ENCODE measurements at places on chromosomes 13 and 19.

GRCh38 chr13:46404733-46405100 is 17.7 kb upstream of the RUBCNL start:
- H3K27ac ChIP-seq, result peak overlapping the region; percentile 74
- peaks cover 21% of the 10 kb centered on the region for H3K4me1 ChIP-seq
- no peak for DNase-seq

GRCh38 chr19:15169541-15170285 is 31.1 kb downstream of the NOTCH3 start:
- no peaks in the 10 kb centered on the region for H3K27me3 ChIP-seq
- no peak overlapping the region for H3K27ac ChIP-seq
- no peak overlapping the region for H3K4me3 ChIP-seq

- H3K4me3 ChIP-seq, result no peak overlapping the region
- H3K4me1 ChIP-seq, result no peaks in the 10 kb centered on the region
- H3K36me3 ChIP-seq, result no peaks in the 10 kb centered on the region
These were observed 45.1 kb downstream of the DCLK1 start for GRCh38 chr13:36086117-36086516.

DNA sequence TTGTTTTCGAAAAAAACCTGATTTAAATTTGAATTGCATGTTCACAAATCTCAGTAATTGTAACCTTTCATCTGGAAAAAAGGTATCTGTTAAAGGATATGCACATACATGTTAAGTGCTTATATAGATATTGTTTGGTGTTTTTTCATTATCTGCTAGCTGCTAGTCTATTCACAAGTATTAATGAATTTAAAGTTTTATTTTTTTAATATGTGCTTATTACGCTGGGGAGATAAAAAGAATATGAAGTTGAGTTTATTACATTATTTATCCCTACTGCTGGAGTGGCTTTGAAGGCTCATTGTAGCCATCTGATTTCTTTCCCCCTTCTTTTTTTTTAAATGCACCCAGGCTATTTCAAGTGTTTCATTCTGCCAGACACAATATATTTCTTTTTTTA is 3.9 kb upstream of the MAB21L1 start:
- peaks cover 13% of the 10 kb centered on the region for H3K4me1 ChIP-seq
- no peak overlapping the region for H3K27ac ChIP-seq
- no peaks in the 10 kb centered on the region for H3K27me3 ChIP-seq
- no peak for DNase-seq
- H3K36me3 ChIP-seq, result no peaks in the 10 kb centered on the region
- no peak overlapping the region for H3K4me3 ChIP-seq

GRCh38 chr19:3576696-3577443 is 4.1 kb downstream of the HMG20B start:
- no peaks in the 10 kb centered on the region for H3K27me3 ChIP-seq
- H3K4me3 ChIP-seq, result no peak overlapping the region
- peaks cover 15% of the 10 kb centered on the region for H3K4me1 ChIP-seq
- H3K36me3 ChIP-seq, result peaks cover 27% of the 10 kb centered on the region
- H3K27ac ChIP-seq, result no peak overlapping the region

DNA sequence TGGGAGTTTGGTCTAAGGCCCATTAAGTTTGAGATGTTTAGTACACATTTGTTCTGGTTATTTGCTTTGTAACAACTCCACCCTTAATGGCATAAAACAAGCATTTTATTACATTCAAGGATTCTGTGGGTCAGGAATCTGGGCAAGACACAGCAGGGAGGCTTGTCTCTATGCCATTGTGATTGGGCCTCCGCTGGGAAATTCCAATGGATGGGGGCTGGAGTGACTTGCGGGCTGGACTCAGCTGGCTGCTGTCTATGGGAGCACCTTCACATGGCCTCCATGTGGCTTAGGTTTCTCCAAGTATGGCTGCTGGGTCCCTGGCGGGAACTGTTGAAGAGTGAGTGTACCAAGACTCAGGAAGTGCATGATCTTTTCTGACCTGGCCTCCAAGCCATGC is 159.0 kb downstream of the PAN3 start:
- peaks cover 32% of the 10 kb centered on the region for H3K36me3 ChIP-seq
- peaks cover 5% of the 10 kb centered on the region for H3K4me1 ChIP-seq
- no peak for DNase-seq
- no peak overlapping the region for H3K27ac ChIP-seq
- no peaks in the 10 kb centered on the region for H3K27me3 ChIP-seq

- no peak overlapping the region for H3K4me3 ChIP-seq
- H3K27me3 ChIP-seq, result no peaks in the 10 kb centered on the region
- no peak overlapping the region for H3K27ac ChIP-seq
- DNase-seq, result no peak
- H3K36me3 ChIP-seq, result no peaks in the 10 kb centered on the region
- H3K4me1 ChIP-seq, result no peaks in the 10 kb centered on the region
These were observed 122.3 kb downstream of the PTPRS start for GRCh38 chr19:5218255-5218855.

DNA sequence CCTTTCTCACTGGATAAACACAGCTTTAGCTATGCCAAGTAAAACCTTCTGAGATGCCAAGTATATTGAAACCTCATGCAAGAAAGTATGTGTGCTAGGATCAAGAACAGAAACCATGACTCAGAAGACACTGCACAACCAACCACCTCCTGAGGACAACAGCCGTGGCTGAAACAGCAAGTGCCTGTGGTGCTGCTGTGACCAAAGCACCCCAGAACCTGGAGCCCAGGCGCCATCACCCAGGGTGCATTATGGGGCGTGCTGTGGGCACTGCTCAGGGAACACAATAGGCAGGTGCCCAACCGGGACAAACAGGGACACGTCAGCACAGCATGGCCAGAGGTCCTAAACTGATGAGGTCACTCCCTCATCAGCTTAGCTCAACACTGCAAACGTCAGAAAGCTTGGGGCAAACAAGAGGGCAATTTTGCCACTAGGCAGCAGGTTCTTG is 101.3 kb upstream of the SLC15A1 start:
- H3K4me3 ChIP-seq, result no peak overlapping the region
- no peaks in the 10 kb centered on the region for H3K4me1 ChIP-seq
- H3K27ac ChIP-seq, result no peak overlapping the region
- H3K27me3 ChIP-seq, result no peaks in the 10 kb centered on the region
- DNase-seq, result no peak
- peaks cover 17% of the 10 kb centered on the region for H3K36me3 ChIP-seq

GRCh38 chr19:41926028-41926762 is 2.1 kb downstream of the ERFL start:
- no peak for DNase-seq
- H3K4me1 ChIP-seq, result peaks cover 32% of the 10 kb centered on the region
- no peak overlapping the region for H3K4me3 ChIP-seq
- H3K36me3 ChIP-seq, result peaks cover 5% of the 10 kb centered on the region

DNA sequence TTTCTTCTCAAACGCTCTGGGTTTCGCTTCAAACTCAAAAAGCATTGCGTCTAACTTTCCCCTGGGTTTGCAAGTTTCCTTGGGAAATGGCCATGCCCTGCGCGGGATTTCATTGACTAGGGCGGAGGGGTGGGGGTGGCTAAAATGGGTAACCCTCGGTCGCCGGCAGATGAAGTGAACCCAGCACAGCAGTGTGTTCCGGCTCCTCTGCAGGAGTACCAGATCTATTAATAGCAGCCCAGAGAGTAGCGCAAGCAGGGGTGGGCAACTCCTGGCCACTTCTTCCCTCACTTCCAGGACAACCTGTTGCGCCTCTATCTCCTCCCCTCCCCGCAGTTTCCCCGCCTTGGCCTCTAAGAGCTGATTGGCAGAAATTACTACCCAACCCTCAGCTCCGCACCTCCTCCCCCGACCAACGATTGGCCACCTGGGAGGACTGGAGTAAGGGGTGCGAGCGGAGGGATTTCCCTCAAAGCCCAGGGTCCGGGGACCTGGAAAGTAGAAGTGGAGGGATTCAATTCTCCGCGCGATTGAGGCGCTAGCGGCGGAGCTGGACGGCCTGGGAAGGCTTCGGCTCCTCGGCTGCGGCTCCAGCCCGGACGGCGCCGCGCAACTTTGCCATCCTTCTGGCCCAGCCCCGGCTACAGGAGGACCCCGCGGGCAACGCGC is at the start of gene FREM2:
FREM2 (plus strand) TSS at position 501 of the 669 bp plus-strand sequence. CDS start 268 bp downstream, outside the sequence.
- H3K27me3 ChIP-seq, result no peaks in the 10 kb centered on the region
- no peaks in the 10 kb centered on the region for H3K4me1 ChIP-seq
- H3K4me3 ChIP-seq, result no peak within 1 kb of the TSS
- no peaks in the 10 kb centered on the region for H3K36me3 ChIP-seq

DNA sequence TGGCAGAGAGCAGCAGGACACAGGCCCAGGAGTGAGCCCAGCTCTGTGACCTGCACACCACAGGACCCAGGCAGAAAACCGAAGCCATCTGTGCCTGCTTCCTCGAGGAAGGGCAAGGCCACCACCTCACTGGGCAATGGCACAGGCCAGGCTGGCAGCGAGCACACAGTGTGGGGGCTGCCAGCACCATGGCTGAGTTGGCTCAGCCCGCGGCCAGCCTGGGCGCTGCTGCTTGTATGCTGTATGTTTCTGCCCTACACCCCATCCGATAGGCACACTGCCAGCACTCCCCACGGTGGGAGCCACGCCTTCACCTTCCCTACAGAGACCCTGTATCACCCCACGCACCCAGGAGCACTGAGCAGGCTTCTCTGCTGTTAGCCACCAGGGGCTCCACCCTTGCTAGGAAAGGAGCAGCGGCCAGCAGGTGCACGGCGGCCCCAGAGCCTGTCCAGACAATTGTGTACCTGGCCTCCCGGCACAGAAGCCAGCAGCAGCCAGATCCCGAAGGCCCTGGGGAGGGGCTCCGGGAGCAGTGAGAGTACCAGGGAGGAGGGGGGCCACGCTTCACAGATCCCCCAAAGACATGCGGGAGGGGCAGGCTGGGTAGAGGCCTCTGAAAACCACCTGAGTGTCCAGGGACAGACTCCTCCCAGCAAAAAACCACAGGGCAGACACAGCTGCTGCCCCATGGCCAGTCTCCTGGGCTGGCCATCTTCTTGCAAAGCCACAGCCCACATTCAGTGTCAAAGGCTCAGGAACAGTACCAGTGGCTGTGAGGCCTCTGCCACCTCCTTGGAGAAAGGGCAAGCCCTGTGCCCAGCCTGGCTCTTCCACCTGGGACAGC is 56.1 kb downstream of the MLLT1 start:
- H3K27me3 ChIP-seq, result no peaks in the 10 kb centered on the region
- DNase-seq, result no peak
- H3K4me1 ChIP-seq, result no peaks in the 10 kb centered on the region
- H3K4me3 ChIP-seq, result no peak overlapping the region

DNA sequence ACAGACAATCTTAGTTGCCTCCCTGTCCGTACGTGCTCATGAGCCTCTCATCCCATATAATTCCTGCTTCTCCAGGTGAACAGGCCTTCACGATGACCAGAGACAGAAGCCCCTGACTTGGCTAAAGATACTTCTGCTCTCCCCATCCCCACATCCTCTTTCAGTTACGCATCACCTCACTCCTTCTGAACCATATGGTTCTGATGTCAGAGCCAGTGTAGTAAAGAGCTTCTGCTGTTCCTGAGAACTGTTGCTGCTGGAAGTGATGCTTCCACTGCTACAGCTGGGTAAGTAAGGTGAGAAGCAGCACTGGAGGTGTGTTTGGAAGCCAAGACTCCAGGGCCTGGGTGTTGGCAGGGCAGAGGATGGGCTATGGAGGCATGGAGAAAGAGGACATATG is 12.9 kb downstream of the SIGLECL1 start:
- H3K27me3 ChIP-seq, result peaks cover 11% of the 10 kb centered on the region
- no peaks in the 10 kb centered on the region for H3K36me3 ChIP-seq
- H3K4me1 ChIP-seq, result no peaks in the 10 kb centered on the region

DNA sequence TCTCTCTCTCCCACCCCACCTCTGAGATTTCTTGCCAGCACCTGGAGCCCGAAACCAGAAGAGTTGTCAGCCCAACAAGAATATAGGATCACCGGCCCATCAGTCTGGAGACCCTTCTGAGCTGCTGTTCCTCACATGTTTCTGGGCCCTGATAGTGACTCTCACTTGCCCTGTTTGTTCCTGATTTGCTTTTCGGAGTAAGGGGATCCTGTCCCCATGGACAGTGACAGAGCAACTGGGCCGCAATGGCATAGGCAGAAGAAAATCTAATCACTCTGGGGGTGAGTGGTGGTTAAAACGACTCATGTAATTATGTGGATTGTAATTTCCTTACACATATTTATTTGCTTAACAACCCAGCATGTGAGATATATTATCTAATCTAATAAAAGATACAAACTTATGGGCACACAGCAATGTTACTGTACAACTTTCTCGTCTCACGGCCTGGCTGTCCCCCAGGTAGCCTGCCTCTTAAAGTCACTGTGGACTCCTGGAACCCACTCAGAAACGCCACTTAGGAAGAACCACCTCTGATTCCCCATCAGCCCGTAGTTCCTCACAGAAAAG is 663 bp upstream of the SMAD9 start:
- H3K36me3 ChIP-seq, result no peaks in the 10 kb centered on the region
- H3K4me1 ChIP-seq, result no peaks in the 10 kb centered on the region
- H3K27ac ChIP-seq, result no peak overlapping the region
- H3K27me3 ChIP-seq, result no peaks in the 10 kb centered on the region
- DNase-seq, result no peak
- no peak overlapping the region for H3K4me3 ChIP-seq

DNA sequence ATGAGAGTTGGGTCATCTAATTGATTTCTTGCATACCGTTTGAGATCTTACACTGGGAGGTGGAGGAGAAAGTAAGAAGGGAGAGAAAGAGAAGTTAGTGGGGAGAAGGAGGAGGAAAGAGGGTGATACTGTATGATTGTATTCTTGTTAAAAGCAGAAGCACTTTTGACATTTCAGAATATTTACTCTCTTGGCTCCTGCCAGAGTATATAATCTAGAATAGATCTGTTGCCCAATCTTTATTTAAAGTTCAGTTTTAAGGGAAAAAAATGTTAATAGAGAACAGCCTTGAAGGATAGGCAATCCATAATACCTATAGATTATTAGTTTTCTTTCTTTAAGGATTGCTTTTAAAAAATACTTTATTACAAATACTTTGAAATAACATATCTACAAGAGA is 41.5 kb downstream of the PDS5B start:
- no peak overlapping the region for H3K4me3 ChIP-seq
- no peaks in the 10 kb centered on the region for H3K27me3 ChIP-seq
- H3K36me3 ChIP-seq, result peaks cover 7% of the 10 kb centered on the region
- peaks cover 3% of the 10 kb centered on the region for H3K4me1 ChIP-seq
- H3K27ac ChIP-seq, result no peak overlapping the region
- DNase-seq, result no peak

DNA sequence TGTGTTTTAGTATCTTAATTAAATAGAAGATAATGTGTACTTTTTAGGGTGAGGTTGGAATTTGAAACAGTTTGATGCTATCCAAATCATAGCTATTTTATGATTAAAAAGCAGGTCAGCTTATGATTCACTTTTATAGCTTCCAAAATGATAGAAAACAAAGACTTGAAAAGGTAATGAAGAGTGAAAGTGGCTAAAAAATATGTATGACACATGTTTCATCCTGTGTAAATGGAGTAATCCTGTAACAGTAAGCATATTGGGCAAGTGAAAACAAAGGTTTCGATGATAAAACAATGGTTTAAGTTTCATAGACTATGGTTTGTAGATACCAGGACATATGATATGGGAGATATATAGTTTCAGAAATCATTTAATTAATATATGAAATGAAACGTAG is 456.2 kb downstream of the PCDH20 start:
- H3K27me3 ChIP-seq, result no peaks in the 10 kb centered on the region
- H3K4me3 ChIP-seq, result no peak overlapping the region
- DNase-seq, result no peak

Data from DND-41 (cell line).